NCI-H345 (cell line): ENCODE measurements at places on chromosomes 12 and 14.
A peak's percentile ranks its signal among the peaks of the same experiment; 100 is the strongest.

- no peak for DNase-seq
Measured at GRCh38 chr12:46269429-46270241, 792 bp upstream of the SLC38A1 start.

- no peak for DNase-seq
Measured at GRCh38 chr14:75443203-75443969, 15.6 kb downstream of the JDP2 start.

DNA sequence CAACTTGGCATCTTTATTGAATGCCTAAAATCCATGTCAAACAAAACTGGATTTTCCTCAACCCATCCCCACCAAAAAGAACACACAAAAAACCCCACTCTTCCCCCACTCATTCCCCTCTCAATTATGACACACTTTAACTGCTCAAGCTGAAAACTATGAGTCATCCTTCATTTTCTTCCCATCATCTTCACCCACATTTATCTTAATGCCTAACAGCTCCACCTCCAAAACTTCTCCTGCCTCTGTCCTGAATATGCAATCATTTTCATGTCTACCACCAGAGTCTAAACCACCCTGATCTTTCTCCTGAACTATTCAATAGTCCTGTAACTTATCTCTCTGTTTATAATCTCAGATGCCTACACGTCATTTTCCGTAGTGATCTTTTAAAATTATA, 239.7 kb downstream of the BCAT1 start:
- DNase-seq = no peak

GRCh38 chr12:54975875-54976274, 8.7 kb downstream of the TESPA1 start:
- no peak for DNase-seq

- peak; percentile 77 for DNase-seq
Measured at GRCh38 chr12:112792301-112792700, 753 bp downstream of the RPH3A start.

- DNase-seq = no peak
Measured at GRCh38 chr12:113114447-113115178, 20.9 kb downstream of the RASAL1 start.

GRCh38 chr12:121503395-121503794, 77.4 kb downstream of the KDM2B start:
- DNase-seq = no peak
